ENCODE measurements at places on chromosomes 1 and 21.

- no peak for DNase-seq
Measured at GRCh38 chr1:54813485-54814125, 12.5 kb upstream of the TTC22 start.

- no peak for DNase-seq
Measured at GRCh38 chr1:183831311-183831710, 26.4 kb downstream of the RGL1 start.

DNA sequence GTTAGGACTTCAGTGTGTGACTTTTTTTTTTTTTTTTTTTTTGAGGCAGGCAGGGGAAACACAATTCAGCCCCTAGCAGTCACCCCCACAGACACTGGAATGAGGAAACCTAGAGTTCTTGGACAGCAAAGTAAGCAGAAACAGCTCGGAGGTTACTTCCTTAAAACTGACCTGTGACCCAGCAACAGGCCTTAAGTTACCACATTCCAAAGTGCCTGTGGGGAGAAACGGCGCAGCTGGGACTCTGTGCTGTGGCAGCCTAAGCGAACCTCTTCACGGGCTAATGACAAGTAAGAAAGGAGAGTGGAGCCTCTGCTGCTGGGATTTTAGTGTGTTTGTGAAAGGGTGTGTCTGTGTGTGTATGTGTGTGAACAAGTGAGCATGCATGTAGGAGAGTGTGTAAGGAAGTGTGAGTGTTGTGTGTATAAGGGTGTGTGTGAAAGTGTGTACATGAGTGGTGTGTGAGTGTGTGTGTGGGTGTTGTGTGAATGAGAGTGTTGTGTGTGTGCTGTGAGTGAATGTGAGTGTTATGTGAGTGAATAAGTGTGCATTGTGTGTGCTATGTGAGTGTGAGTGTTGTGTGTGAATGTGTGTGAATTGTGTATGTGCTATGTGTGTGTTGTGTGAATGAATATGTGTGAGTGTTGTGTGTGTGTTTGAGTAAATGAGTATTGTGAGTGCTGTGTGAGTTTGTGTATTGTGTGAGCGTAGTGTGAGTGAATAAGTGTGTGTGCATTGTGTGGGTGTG lies 180.8 kb downstream of the BRINP2 start:
- DNase-seq: no peak

- DNase-seq: no peak
Measured at GRCh38 chr1:244960904-244961303, 96.6 kb upstream of the HNRNPU start.

- peak; percentile 49 for DNase-seq
Measured at GRCh38 chr1:246930830-246931548, 759 bp downstream of the AHCTF1 start.

- no peak for DNase-seq
Measured at GRCh38 chr1:56958526-56958925, 7.3 kb downstream of the C8B start.

Data from GM10248 (cell line).